ENCODE measurements at places on chromosomes 7 and 10. TPM values are rescaled to one million over a fixed set of nuclear protein-coding genes. Genes with fewer than 3 reads are reported as not detected.

DNA sequence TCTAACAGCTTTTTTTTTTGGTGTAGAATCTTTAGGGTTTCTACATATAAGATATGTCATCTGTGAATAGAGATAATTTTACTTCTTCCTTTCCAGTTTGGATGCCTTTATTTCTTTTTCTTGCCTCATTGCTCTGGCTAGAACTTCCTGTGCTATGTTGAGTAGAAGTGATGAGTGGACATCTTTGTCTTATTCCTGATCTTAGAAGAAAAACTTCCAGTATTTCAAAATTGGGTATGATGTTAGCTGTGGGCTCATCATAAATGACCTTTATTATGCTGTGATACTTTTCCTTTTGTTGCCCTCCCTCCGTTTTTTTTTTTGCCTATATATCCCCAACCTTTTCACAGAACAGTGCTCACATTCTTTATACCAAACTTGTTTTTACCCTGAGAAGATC lies 8.8 kb downstream of the AGK start:
- peaks cover 10% of the 10 kb centered on the region for H3K36me3 ChIP-seq
- no peak for DNase-seq
- H3K27me3 ChIP-seq = no peaks in the 10 kb centered on the region
- no peak overlapping the region for H3K27ac ChIP-seq

DNA sequence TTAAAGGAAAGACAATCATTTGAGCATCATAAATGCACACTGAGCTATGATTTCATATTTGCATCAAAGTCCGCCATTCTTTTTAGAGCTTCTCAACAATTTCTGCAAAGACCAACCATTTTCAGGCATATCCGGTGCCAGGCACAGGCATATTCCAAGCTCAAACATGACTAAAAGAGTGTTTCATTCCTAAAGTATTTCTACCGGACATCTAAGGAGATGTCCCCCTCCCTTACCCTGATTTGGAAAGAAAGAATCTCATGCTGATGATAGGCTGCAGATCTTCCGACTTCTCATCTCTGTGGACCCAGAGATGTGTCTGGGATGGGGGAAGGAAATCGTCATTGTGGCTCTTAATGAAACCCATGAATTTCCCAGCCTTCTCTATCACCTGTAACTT lies 600.5 kb upstream of the MGMT start:
- H3K4me1 ChIP-seq = no peaks in the 10 kb centered on the region
- no peak for DNase-seq
- no peaks in the 10 kb centered on the region for H3K27me3 ChIP-seq
- no peak overlapping the region for H3K4me3 ChIP-seq
- H3K36me3 ChIP-seq = no peaks in the 10 kb centered on the region
- no peak overlapping the region for H3K27ac ChIP-seq

GRCh38 chr10:86048973-86049372 lies 317.6 kb downstream of the GRID1 start:
- no peaks in the 10 kb centered on the region for H3K27me3 ChIP-seq
- H3K4me1 ChIP-seq = no peaks in the 10 kb centered on the region
- DNase-seq = no peak
- H3K4me3 ChIP-seq = no peak overlapping the region

GRCh38 chr7:158470336-158470735 lies 117.3 kb downstream of the PTPRN2 start:
- no peak for DNase-seq
- no peak overlapping the region for H3K27ac ChIP-seq
- H3K4me1 ChIP-seq = no peaks in the 10 kb centered on the region
- no peaks in the 10 kb centered on the region for H3K27me3 ChIP-seq
- H3K4me3 ChIP-seq = no peak overlapping the region

- no peak overlapping the region for H3K4me3 ChIP-seq
- H3K27ac ChIP-seq = peak overlapping the region; percentile 17
- no peaks in the 10 kb centered on the region for H3K36me3 ChIP-seq
- H3K4me1 ChIP-seq = peaks cover 19% of the 10 kb centered on the region
- DNase-seq = no peak
These were observed 179.7 kb downstream of the PRKCQ start for GRCh38 chr10:6400331-6400730.

DNA sequence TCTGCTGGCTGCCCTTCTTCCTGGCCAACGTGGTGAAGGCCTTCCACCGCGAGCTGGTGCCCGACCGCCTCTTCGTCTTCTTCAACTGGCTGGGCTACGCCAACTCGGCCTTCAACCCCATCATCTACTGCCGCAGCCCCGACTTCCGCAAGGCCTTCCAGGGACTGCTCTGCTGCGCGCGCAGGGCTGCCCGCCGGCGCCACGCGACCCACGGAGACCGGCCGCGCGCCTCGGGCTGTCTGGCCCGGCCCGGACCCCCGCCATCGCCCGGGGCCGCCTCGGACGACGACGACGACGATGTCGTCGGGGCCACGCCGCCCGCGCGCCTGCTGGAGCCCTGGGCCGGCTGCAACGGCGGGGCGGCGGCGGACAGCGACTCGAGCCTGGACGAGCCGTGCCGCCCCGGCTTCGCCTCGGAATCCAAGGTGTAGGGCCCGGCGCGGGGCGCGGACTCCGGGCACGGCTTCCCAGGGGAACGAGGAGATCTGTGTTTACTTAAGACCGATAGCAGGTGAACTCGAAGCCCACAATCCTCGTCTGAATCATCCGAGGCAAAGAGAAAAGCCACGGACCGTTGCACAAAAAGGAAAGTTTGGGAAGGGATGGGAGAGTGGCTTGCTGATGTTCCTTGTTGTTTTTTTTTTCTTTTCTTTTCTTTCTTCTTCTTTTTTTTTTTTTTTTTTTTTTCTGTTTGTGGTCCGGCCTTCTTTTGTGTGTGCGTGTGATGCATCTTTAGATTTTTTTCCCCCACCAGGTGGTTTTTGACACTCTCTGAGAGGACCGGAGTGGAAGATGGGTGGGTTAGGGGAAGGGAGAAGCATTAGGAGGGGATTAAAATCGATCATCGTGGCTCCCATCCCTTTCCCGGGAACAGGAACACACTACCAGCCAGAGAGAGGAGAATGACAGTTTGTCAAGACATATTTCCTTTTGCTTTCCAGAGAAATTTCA lies 1.7 kb downstream of the ADRB1 start:
- H3K27me3 ChIP-seq = peaks cover 56% of the 10 kb centered on the region
- no peaks in the 10 kb centered on the region for H3K36me3 ChIP-seq
- no peak overlapping the region for H3K4me3 ChIP-seq
- no peak for DNase-seq
- peaks cover 3% of the 10 kb centered on the region for H3K4me1 ChIP-seq

DNA sequence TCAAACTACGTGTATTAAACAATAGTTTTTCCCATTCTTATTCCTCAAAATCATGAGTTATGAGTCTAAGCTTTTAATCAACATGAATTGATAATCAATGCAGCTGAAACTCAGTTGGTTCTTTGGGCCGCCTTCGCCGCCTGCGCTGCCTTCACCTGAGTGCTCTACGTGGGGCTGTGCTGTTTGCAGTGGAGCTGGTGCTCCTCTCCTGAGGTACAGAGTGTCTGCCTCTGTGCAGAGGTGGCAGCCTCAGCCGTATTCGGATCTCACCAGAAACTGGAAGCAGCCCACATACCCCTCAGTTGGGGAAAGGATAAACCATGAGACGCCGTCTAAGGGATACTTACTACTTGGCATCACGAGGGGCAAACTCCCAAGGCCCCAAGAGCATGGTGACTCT lies 15.5 kb downstream of the NOM1 start:
- no peaks in the 10 kb centered on the region for H3K4me1 ChIP-seq
- H3K36me3 ChIP-seq = peaks cover 69% of the 10 kb centered on the region
- no peak overlapping the region for H3K4me3 ChIP-seq
- no peak for DNase-seq

DNA sequence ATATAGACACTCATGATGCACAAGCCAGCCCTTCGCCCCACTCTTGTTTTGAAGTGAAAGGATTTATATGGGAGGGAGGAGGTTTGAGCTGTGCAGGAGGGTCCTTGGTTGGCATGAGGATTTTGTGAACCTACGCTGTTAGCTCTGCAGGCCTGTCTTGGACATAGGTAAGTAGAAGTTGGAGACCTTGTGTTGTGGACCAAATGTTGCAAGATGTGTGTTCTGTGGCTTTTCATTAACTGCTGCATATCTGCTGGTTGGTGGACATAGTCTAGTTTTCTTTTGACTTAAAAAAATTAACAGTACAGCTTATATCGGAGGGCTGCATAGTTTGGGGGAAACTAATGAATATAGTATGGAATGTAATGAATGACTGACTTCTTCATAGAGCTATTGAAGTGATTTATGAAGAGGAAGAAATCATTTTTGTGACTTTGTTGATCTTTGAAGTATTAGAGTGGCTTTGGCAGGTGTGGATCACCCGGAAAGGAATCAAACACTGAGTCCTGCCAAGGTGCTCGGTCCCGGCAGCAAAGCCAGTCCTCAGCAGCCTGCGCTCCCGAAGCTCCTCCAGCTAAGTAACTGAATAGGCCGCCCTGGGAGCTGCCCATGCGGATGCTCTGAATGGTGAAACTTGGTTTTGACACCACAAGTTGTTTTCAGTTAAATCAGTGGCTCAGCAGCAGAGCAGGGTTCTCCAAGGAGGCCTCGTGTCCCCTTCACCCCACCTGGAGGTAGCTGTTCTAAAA lies 3.2 kb downstream of the MGMT start:
- H3K27ac ChIP-seq = no peak overlapping the region
- peaks cover 4% of the 10 kb centered on the region for H3K4me1 ChIP-seq
- no peaks in the 10 kb centered on the region for H3K27me3 ChIP-seq
- peaks cover 5% of the 10 kb centered on the region for H3K36me3 ChIP-seq
- no peak overlapping the region for H3K4me3 ChIP-seq

DNA sequence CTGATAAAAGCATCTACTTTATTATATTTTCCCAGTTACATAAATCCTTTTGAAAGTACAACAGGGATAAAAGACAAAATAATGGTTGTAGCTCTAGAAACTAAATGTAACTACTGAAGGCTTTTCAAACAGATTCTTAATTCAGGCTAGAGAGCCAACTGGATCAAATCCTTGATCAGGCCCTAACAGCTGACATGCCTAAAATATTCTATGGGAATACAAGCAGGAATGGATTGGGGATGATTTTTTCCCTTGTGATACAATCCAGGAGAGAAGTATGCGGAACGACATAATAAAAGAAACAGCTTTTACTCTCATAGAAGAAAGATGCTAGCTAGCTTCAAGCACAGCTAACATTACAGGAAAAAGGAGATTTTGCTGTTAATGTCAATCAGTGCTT lies 49.0 kb downstream of the NT5C2 start:
- H3K4me1 ChIP-seq = peaks cover 17% of the 10 kb centered on the region
- H3K36me3 ChIP-seq = peaks cover 11% of the 10 kb centered on the region
- no peaks in the 10 kb centered on the region for H3K27me3 ChIP-seq
- no peak overlapping the region for H3K4me3 ChIP-seq

- peak overlapping the region; percentile 82 for H3K4me3 ChIP-seq
- H3K4me1 ChIP-seq = peaks cover 17% of the 10 kb centered on the region
- peak overlapping the region; percentile 62 for H3K27ac ChIP-seq
- no peak for DNase-seq
These were observed 612 bp downstream of the HILPDA start for GRCh38 chr7:128456255-128456725.

DNA sequence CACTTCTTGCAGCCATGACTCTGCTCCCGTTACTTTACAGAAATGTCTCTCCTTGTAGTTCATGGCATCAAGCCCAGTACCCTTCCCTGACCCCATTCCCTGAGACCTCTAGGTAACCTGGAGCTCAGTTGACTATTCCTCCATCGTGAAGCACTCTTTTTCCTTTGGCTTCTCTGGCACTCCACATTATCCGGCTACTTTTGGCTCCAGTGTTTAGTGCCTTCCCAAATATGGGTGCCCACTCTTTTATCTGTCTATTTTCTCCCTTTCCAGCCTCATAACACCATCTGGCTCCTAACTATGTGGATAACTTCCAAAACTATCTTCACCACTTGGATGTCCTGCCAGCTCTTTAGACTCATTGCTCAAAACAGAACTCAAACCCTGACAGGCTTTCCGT lies 744.7 kb upstream of the GALNT17 start:
- no peaks in the 10 kb centered on the region for H3K27me3 ChIP-seq
- no peak overlapping the region for H3K4me3 ChIP-seq
- no peaks in the 10 kb centered on the region for H3K4me1 ChIP-seq
- H3K27ac ChIP-seq = no peak overlapping the region
- no peak for DNase-seq
- H3K36me3 ChIP-seq = no peaks in the 10 kb centered on the region

- H3K4me3 ChIP-seq = no peak overlapping the region
- H3K4me1 ChIP-seq = 0 out of 2 replicates have a peak, but pooled peaks cover 2% of the 10 kb centered on the region
- DNase-seq = no peak
- no peak overlapping the region for H3K27ac ChIP-seq
- no peaks in the 10 kb centered on the region for H3K36me3 ChIP-seq
- H3K27me3 ChIP-seq = no peaks in the 10 kb centered on the region
These were observed 721.2 kb downstream of the XPNPEP1 start for GRCh38 chr10:109202111-109202510.

DNA sequence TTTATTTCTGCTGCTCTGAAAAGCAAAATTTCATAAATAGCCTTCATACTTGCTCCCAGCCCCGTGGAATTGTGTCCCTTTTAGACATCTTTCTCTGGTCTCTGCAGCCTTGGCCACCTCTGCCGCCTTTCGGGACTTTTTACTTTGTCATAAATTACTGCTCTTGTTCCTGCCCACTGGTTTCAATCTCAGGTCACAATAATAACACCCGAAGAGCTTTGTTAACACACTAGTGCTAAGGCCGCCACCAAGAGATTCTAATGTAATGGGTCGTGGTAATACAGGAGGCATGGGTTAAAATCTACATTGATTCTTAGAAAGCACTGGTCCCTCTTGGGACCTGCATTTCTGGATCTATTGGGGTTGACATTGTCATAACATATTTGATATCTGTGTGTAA lies 276.0 kb upstream of the VWC2 start:
- no peak overlapping the region for H3K27ac ChIP-seq
- DNase-seq = no peak
- no peaks in the 10 kb centered on the region for H3K27me3 ChIP-seq
- no peaks in the 10 kb centered on the region for H3K36me3 ChIP-seq

DNA sequence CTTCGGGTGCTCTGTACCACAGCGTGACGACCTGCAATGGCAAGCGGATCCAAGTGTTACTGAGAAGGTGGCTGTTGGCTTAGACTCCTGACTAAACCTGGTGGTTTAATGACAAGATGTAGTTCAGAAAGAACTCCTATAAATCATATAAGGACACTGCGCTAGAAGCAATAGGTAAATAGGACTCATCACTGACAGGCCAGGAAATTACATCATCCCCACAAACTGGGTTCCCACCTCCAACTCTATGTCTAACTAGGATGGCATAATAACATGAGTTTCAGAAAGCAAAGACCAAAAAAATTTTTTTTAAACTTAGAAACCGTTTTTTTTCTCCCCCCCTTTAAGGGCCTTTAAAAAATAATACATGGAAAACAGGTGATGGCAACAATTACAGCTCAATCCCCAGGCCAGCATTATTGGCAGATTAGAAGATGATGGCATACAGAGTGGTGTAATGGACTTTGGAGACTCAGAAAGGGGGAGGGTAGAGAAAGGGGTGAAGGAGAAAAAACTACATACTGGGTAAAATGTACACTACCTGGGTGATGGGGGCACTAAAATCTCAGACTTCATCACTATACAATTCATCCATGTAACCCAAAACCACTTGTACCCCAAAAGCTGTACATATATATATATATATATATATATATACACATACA lies 81.4 kb upstream of the FAM133B start:
- peaks cover 12% of the 10 kb centered on the region for H3K36me3 ChIP-seq
- no peak overlapping the region for H3K4me3 ChIP-seq
- H3K4me1 ChIP-seq = peaks cover 10% of the 10 kb centered on the region
- no peaks in the 10 kb centered on the region for H3K27me3 ChIP-seq

GRCh38 chr7:36128448-36129047 lies 24.5 kb upstream of the EEPD1 start:
- no peak overlapping the region for H3K4me3 ChIP-seq
- H3K4me1 ChIP-seq = peaks cover 4% of the 10 kb centered on the region
- H3K27me3 ChIP-seq = no peaks in the 10 kb centered on the region
- no peaks in the 10 kb centered on the region for H3K36me3 ChIP-seq
- 0 out of 2 replicates have a peak overlapping the region, but pooled peaks have one; percentile 19 for H3K27ac ChIP-seq

The PARP12 gene
- total RNA-seq = 6.9 TPM

The PVRIG gene
- total RNA-seq = not detected

The METTL27 gene
- total RNA-seq = 1.7 TPM

The CPA4 gene
- total RNA-seq = 365 TPM

The ADCY1 gene
- total RNA-seq = 0.18 TPM

The DPP6 gene
- not detected for total RNA-seq

The HYCC1 gene
- total RNA-seq = 78.3 TPM

Measured in IMR-90 (cell line).